Mammary epithelial cell (primary cell): ENCODE measurements at places on chromosomes 7 and 10. TPM values are rescaled to one million over a fixed set of nuclear protein-coding genes. Genes with fewer than 3 reads are reported as not detected.

GRCh38 chr7:139061416-139061815 lies 25.6 kb upstream of the ZC3HAV1L start:
- no peak for DNase-seq

DNA sequence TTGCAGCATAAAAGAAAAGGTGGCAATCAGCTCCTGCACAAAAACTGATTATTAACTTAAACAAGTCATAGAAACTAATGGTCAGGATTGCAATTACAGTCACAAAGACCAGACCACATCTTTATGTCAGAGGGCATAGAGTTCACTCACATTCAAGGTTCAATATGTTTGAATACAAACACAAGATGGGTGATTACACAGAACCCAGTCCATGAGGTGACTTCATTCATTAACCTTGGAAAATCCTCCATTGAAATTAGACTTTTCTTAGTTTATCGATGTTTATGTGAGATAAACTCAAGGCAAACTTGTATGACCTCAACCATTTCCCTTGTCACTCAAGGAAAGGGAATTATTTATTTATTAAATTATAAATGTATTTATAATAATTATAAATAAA lies 388.6 kb upstream of the LRRTM3 start:
- DNase-seq = no peak

TAS2R40 gene
- total RNA-seq = not detected in 2 replicates

LDB3 gene
- total RNA-seq = 0.13 TPM in 1 of 2 replicates, not detected in the other

DNA sequence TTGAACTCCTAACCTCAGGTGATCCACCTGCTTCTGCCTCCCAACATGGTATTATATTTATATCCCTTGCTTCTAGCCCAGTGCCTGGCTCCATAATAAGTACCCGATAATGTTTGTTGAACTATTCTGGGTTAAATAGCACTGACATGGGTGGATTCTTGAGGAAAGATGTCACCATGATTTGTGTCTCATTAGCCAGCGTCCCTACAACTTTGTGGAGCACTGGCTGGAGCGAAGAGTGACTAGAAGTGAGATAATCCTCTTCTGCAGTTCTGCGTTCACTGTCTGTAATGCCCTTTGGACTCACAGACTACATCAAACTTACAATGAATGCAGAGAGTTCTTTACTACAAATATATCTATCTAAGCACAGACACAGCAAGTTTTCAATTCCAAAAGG lies 16.9 kb upstream of the AKR1E2 start:
- no peak for DNase-seq

DNA sequence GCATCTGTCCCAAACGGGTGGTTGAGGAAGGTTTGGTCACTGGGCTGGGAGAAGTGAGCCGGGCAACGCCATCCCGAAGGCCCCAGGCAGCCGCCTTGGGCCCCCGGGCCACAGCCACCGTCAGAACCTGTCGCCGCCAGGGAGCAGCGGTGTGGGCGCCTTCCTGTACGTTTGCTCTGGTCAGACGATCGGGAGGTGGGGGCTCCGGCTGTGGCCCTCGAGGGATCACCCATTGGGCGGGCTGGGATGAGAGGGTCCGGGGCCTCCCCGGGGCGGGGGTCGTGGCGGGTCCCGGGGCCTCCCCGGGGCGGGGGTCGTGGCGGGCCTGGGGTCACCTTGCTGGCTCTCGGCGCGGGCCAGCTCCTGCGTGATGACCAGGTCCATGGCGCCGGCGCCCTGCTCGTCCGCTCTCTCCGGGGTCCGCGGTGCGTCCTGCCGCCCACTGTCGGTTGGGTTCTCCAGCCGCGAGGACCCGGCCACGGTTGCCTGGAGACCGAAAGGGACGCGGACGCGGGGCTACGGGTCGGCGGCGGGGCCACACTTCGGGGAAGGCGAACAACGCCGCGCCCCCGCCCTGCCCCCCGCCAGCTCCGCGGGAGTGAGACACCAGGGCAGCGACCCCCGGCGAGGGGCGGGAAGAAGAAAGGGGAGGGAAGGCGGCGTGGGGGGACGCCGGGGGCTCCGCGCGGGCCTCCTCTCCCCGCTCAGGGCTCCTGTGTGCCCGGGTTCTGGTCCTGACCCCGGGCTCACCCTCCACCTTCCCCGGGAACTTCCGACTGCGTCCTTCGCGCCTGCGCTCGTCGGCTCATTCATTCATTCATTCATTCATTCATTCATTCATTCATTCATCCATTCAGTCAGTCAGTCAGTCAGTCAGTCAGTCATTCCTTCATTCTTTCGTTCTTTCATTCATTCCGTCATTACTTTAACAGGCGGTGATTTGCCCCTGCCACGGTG lies at the start of gene CFAP46:
Gene CFAP46 (minus strand): TSS at position 470 of the 957 bp plus-strand sequence. CDS start 86 bp downstream, at position 384.
- no peak for DNase-seq

DNA sequence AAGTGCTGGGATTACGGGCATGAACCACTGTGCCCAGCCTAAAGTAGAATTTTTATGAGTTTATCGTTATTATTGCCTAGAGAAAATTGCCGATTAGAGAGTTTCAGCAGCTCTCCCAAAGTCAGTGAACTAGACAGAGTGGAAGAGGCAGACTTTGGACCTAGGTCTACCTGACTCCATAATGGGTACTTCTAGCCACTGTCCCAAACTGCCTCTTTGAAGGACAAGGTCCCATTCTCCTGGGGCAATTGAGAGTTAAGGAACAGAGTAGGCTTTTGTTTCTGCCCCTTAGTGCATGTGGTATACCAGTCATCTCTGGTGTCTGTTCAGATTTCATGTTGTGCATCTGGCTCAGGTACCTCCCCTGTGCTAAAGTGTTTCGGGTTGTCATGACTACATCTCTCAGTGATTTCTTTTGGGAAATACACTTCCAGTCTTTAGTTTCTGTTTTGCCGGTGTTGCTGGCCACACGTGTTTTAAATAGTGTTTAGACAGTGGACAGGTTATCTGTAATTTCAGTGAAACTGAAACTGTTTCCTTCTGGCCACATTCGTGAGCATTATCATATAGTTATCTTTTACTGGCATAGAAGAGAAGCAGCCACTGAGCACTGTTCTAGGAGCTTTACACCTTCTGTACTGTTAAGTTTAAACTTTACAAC lies 4.7 kb downstream of the TMEM236 start:
- DNase-seq = peak; percentile 72

GOLGA7B gene
- 0.50 TPM for total RNA-seq

GRCh38 chr7:65287023-65287422 lies 86.6 kb upstream of the ZNF92 start:
- peak; percentile 14 for DNase-seq

AGR3 gene
- not detected in 2 replicates for total RNA-seq

TRIM50 gene
- not detected in 2 replicates for total RNA-seq

DNA sequence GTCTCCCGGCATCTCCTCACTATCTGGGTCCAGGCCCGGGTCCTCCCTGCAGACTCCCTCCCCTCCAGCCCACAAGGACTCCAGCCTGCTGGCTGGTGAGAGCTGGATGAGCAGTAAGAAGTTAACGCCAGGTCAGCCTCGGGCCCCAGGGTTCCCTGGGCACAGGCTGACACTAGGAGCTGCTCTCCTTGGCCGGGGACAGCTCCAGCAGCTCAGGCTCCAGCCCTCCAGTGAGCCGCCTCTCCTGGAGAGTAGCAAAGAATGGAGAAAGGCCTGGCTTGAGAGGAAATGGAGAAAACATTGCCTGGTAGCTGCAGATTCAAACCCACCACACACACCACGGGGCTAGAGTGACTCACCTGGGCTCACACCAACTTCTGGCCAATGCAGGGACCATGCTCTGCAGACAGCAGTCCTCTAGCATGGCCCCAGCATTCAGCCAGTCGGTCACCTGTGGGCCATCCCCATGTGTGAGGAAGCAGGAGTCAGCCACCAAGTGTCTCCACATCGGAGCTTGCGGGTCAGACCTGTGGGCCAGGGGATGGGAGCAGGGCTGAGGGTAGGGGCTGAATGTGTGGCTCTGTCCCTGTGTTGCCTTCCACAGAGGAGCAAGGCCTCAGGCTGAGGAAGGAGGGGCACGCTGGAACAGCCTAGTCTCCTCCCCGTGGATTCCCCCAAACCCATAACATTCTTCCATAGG lies 6.5 kb downstream of the SAP25 start:
- DNase-seq = no peak

MGAM2 gene
- not detected in 2 replicates for total RNA-seq

RNF148 gene
- 0.50 TPM for total RNA-seq

TMEM176A gene
- total RNA-seq = not detected in 2 replicates

- peak; percentile 98 for DNase-seq
Measured at GRCh38 chr10:6239213-6239991, 36.7 kb downstream of the PFKFB3 start.

DNA sequence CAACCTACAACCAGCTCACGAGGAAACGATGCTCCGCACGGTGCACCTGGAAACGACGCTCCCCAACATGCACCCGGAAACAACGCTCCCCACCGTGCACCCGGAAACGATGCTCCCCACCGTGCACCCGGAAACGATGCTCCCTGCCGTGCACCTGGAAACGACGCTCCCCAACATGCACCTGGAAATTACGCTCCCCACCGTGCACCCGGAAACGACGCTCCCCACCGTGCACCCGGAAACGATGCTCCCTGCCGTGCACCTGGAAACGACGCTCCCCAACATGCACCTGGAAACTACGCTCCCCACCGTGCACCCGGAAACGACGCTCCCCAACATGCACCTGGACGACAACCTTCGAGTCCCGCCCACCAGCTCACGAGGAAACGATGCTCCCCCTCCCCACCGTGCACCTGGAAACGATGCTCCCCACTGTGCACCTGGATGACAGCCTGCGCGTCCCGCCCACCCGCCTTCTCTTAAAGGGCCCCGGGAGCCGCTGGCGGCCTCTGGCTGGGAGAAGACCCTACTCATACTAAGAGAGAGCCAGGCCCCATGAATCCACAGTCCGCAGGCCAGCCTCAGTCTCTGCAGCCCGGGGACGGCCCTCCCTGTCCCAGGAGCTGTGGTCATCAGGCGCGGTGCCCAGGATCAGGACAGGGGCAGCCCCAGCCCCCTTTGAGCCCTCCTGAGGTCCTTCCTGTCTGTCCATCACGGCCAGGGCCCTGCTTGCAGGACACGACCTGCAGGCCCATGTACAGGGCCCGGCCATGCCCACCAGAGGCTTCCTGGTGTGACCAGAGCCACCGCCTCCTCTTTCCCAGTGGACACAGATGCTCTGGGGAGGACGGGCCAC lies 98.3 kb downstream of the PDGFA start:
- DNase-seq = no peak

MICALL2 gene
- total RNA-seq = 41.7 TPM
